ENCODE measurements at places on chromosomes 3 and 15.
A peak's percentile ranks its signal among the peaks of the same experiment; 100 is the strongest.

GRCh38 chr3:77320514-77320913, 280.6 kb downstream of the ROBO2 start:
- DNase-seq = peak; percentile 50

- DNase-seq = no peak
Observed at GRCh38 chr3:41900265-41900664, 61.6 kb downstream of the ULK4 start.

DNA sequence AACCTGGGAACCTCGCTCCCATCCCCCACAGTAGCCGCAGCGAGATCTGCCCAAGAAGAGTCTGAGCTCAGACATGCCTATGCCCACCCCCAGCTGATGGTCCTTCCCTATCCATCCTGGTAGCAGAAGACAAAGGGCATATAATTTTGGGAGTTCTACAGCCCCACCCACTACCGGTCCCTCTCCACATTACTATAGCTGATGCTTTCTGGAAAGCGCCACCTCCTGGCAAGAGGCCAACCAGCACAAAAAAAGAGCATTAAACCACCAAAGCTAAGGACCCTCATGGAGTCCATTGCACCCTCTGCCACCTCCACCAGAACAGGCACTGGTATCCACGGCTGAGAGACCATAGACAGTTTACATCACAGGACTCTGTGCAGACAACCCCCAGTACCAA, 168.4 kb downstream of the MEGF11 start:
- DNase-seq = no peak

GRCh38 chr3:101151286-101151913, 158.2 kb upstream of the ABI3BP start:
- no peak for DNase-seq

DNA sequence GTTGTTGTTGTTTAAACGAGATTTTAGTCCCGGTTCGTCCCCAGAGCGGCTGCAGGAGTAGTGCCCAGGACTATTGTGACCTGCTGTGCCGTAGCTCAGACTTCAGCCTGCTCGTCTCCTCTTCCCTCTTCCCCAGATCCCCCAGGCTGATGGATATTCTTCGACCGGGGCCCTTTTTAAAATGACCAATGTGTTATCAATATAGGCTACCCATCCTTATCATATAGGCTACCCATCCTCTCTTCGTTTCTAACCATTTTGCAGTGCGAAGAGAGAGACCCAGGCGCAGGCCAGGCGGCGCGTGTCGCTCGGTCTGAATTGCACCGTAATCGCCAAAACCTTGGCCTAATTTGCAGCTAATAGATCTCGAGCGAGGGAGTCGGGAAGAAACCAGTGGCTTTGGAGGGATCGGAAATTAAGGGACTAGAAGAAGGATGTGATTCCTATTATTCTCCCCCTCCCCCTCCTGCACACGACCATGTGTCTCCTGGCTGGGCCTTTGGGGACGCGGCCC, 23.0 kb downstream of the NR2F2 start:
- no peak for DNase-seq

DNA sequence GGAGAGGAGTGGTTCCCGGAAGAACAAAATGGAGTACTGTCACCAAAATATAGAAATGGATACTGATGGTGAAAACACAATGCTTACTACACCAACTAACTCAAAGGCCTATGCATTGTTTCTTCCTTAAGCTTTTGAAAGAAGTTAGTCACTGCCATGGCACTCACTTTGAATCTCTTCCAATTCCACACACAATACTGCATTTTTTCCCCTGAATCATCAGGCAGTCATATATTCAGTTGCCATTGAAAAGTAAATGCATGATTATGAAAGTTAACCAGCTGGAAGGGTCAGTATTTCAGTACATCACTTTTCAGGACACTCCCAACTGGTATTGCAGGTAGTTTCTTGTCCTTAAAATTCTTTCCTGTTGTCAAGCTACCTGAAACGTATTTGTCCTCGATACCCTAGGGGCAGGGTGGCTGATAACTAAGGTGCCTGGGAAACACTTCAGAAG, 9.0 kb upstream of the LRRFIP2 start:
- no peak for DNase-seq

GRCh38 chr15:23073890-23074646, 34.7 kb upstream of the TUBGCP5 start:
- DNase-seq = no peak

DNA sequence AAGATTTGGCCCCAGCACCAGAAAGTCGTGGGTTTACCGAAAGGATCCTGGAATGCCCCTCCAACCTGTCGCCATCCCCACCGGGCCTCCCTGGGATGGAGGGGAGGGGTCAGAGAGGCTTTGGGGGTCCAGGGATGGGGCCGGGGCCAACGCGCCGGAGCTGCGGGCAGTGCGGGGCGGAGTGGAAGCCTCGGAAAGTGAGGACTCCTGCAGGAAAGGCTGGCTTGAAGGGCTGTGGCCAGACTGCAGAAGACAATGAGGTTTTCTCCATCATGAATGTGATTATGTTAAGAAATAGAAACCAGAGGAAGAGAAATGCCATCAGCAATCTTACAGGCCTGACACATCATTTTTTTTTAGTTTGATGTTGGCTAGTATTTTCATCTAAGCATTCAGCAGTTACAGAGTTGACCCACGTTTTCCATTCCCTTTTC, 738 bp downstream of the YEATS2 start:
- DNase-seq = peak; percentile 64

DNA sequence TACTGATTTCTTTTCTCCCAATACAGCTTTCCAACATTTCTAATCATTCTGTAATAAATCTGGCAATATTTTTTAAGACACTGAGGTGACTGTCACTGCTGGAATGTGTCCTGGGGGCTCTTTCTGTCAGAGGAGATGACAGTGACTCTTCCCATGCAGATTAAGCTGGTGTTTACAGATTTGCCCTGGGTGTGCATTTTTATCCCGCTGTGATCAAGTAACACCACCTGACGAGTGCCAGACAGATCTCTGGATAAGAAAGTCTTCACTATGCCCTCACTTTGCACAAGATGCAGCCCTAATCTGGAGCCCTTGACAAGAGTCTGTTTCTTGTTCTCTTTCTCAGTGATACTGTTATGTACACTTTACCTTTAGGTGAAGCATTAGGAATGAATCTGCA, 477.7 kb downstream of the ZIC1 start:
- DNase-seq = no peak

- peak; percentile 64 for DNase-seq
Observed at GRCh38 chr3:153163756-153164550, 1.9 kb downstream of the RAP2B start.

- no peak for DNase-seq
Observed at GRCh38 chr3:193522473-193522872, 32.2 kb downstream of the ATP13A4 start.

- DNase-seq = peak; percentile 66
Observed at GRCh38 chr3:85271911-85272310, 313.1 kb downstream of the CADM2 start.

- no peak for DNase-seq
Observed at GRCh38 chr3:49642708-49643145, 31.4 kb upstream of the APEH start.

DNA sequence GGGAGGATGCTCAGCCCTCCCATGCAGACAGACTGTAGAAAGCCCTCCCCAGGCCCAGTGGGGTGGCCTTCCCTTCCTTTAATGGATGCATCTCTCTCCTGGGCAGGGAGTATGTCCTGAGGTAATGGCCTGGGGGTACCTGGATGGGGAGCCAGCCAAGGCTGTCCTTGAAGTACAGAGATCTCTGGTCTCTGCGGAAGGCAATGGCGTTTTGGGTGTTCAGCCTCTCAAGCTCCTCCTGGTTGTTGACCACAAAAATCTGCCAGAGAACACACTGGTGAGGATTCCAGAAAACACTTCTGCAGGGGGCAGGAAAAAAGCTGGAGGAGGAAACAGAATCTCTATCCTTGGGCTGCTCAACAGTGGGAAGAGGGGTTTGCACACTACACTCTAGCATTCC, 28.9 kb downstream of the EAF1 start:
- no peak for DNase-seq

GRCh38 chr15:76376029-76376428, 39.5 kb downstream of the ISL2 start:
- DNase-seq = no peak

DNA sequence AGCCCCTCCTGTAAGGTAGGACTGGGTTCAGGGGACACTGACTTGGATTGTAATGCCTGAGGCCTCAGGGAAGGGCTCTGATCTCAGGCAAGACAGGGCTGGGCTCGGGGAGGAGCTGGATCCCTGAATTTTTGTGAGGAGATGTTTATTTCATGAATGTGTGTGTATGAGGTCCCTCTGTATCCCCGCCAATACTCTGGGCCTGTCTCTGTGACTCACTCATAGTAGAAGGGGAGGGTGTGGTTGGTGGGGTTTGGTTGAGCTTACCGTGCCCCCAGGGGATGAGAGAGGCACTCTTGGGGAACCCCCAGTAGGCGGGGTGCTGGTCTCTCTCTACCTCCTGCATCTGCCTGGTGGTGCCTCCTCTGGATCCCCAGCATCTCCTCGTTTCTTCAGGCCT, 28.1 kb downstream of the RPSA start:
- no peak for DNase-seq

GRCh38 chr3:20075197-20075596, 35.0 kb downstream of the KAT2B start:
- no peak for DNase-seq

DNA sequence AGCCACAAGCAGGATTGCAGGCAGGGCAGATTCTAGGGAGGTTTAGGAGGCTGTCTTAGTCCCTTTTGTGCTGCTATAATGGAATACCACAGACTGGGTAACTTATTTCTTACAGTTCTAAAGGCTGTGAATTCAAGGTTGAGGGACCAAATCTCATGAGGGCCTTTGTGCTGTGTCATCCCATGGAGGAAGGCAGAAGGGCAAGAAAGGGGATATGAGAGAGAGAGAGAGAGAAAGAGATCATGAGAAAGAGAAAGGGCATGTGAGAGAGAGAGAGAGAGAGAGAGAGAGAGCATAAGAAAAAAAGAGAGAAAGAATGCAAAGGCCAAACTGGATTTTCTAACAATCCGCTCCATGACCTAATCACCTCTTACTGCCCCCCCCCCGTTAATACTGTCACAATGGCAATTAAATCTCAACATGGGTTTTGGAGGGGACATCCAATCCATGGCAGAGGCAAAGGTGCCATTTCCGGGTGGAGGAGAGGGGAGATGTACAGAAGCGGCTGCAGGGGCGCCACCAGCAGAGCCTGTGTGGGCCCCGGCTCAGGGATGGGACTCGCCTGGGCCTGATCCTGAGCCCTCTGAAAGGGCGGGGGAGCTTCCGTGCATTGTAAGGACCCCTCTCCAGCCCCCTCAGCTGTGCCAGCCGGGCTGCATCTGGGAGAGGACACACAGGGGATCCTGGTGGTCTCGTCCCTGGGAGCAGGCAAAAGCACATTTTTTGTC, 20.5 kb downstream of the MRPS11 start:
- DNase-seq = no peak

GRCh38 chr3:159887911-159888310, 100.7 kb upstream of the IL12A start:
- DNase-seq = no peak

DNA sequence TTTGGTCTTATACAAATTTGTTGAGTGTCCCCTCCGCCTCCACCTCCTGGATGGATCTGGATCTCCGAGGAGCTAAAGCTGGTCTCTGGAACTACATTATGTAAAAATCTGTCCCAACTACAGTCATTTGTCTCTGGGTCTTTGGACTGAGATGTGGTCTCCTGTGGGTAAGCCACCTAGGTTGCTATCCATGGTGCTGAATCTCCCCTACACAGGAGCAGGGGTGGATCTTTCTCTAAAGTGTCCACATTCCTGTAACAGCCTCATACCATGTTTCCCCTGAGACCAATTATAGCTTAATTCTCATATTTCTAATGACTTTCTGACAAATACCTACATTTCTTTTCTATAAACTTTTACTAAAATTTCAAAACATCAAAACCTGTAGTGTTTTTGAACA, 625.8 kb downstream of the TAFA4 start:
- peak; percentile 60 for DNase-seq

GRCh38 chr3:114711321-114711886, 417.6 kb downstream of the TIGIT start:
- no peak for DNase-seq

GRCh38 chr3:23620638-23621015, 185.1 kb upstream of the UBE2E1 start:
- DNase-seq = no peak

- peak; percentile 26 for DNase-seq
Observed at GRCh38 chr3:179432021-179432420, 19.2 kb downstream of the GNB4 start.

- DNase-seq = no peak
Observed at GRCh38 chr3:131077904-131078303, 51.2 kb downstream of the NEK11 start.

- no peak for DNase-seq
Observed at GRCh38 chr15:89780601-89781000, 4.5 kb downstream of the MESP2 start.

- peak; percentile 16 for DNase-seq
Observed at GRCh38 chr3:79937567-79937966, 169.8 kb upstream of the ROBO1 start.

DNA sequence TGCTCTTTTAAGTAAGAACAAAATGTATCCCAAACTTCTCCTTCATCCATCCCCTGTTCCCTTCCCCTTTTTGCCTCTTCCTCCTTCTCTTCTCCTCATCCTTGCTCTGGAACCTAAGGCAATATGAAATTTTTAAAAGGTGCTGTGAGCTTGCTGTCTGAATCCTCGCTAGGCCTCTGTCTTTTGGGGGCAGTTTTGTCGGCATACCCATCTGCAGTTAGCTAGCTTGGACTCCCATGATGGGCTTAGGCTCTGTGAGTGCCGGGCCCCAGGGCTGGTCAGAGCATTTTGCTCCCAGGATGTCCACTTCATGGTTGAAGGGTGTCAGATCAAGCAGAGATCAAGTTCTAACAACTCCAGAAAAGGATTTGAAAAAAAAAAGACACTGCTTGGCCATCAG, 18.6 kb downstream of the ZIC1 start:
- DNase-seq = no peak

Data from lung (tissue), 17 donors.